ENCODE measurements at places on chromosomes 1 and 21.

DNA sequence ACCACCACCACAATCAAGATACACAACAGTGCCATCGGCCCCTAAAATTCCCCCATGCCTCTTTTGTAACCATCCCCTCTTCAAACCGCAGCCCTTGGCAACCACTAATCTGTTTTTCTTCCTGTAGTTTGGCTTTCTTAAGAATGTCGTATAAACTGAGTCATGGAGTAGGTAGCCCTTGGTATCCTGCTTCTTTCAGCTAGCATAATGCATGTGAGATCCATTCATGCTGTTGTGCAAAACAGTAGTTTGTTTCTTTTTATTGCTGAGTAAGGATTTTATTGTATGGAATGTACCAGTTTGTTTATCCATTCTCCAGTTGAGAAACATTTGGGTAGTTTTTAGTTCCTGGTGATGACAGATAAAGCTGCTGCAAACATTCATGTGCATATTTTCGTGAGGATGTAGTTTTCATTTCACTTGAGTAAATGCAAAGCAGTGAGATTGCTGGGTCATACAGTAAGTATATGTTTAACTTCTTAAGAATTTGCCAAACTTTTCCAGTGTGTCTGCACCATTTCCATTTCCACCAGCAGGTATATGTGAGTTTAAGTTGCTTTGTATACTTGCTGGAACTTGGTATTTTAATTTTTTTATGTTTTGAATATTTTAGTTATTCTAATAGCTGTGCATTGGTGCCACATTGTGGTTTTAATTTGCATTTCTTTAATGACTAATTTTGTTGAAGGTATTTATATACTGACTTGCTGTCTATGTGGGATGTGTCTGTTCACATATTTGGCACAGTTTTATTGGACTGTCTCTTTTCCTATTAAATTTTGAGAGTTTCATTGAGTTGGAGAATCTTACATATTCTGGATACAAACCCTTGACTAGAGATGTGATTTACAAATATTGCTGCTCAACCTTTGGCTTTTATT is 148.4 kb upstream of the MAP1LC3C start:
- no peak for DNase-seq

DNA sequence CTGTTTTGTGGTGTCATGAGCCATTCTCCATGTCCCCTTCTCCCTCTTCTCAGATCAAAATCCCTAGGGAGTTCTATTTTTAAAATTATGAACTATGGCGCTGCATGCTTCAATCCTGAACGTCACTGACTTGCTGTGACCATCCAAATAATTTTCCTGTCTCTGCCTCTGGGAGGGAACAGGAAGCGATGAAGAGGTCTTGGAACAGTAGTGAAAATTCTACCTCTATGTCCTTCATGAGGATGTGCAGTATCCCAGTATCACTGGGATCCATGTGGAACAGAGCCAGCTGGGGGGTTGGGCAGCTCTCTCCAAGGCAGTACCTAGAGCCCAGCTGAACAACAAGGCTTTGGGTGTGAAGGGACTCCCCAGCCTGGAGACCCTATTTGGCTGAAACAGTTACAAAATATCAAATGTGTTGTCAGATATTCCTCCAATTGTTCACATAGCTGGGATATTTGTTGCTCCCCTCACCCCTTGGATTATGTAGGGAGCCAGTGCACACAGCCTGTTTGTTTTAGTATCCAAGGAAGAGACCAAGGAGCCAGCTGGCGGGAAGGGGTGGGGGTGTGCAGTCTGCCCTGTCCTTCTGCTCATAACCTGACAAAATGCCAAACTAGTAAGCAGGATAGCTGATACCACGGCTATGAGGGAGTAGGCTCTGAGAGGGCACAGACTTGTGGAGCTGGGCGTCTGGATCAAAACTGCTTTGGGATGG is 7.6 kb downstream of the DCLRE1B start:
- no peak for DNase-seq

DNA sequence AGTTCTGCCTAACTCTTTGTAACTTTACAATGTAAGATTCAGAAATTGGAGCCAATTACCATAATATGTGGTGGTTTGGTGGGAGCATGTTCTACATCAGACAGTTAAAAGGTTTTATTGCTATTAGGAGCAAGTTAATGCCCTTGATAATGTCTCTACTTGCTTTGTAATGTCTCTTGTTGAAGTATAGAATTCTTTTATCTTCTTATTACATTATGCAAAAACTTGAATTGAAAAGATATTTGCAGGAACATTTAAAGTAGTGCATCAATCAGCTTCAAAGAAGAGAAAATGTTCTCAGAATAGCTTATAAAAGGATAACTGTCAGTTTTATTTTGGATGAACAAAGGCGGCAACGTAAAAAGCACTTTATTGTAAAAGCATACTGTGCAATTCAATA is 77.8 kb downstream of the RWDD3 start:
- no peak for DNase-seq

- peak; percentile 18 for DNase-seq
These were observed 254.4 kb upstream of the GJB5 start for GRCh38 chr1:34500451-34500850.

DNA sequence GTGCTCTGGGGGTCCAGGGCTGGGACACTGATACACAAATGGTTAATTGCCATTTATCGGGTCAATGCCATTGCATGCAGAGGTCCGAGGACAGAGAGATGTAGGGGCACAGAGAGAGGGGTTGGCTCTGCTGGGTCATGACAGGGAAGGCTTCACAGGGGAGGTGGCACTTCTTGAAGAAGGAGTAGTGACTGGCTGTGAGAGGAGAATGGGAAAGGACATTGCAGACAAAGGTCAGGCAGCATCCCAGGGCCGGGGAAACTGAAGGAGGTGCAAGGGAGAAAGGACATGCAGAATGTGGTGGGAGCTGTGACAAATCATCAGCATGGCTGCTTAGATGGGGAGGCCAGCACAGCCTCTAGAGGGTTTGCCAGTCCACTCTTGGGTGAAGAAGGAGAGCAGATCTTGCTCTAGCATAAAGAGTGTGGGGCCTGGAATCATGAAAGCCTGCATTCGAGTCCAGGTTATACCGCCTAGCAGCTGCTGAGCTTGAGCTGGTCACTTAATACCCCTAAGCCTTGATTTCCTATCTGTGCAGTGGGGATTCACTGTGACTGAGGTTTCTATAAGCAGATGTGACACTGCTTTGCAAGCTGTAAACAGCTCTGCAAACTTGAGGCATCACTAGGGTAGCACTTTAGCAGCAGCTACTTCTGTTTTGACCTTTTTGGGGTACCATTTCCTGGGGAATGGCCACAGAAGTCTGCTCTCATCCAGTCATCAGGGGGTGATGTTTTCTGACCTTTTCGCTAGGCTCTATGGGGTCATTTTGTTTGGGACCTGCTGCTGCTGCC is 59.2 kb upstream of the EPS8L3 start:
- no peak for DNase-seq

DNA sequence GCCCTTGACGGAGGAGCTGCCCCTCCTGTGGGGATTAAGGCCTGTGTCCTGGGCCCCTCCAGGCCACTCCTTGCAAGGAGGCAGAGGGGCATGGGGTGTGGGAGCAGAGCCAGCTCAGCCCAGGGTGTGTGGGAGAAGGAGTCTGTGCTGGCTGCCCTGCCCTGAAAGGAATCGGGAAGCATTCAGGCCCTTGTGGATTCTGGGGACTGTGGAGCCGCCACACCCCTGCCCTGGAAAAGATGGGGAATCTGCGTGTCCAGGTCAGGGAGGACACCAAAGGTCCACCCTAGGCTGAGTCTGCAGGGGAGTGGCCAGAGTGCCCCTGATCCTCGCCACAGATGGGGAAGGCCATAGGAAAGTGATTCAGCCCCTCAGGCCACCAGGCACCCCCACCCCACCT is 16.5 kb upstream of the PRDM16 start:
- no peak for DNase-seq

GRCh38 chr1:81731989-81732388 is 68.7 kb upstream of the ADGRL2 start:
- DNase-seq, result no peak

- DNase-seq, result no peak
These were observed 28.9 kb upstream of the APP start for GRCh38 chr21:26199456-26199855.

- no peak for DNase-seq
These were observed 22.0 kb upstream of the CHIT1 start for GRCh38 chr1:203251466-203251865.

DNA sequence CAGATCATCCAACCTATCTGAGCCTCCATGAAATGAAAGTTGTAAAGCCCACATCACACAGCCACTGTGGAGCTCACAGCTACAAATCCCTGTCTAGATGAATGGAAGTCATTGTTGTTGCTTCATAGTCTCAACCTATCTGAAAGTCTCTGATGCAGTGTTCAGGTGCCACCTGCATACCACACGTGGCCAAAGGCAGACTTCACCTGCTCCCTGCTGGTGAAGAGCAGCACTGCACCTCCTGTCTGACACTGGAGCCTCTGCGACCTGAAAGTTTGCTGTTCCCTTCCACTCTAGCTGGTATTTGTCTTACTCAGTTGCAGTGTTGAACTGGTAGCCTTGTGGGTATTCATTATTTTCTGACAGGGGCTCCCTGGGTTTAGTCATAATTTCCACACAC is 18.4 kb downstream of the LORICRIN start:
- peak; percentile 63 for DNase-seq

- DNase-seq, result peak; percentile 18
These were observed 20.4 kb upstream of the ACTRT2 start for GRCh38 chr1:3000671-3001470.

- DNase-seq, result no peak
These were observed 6.1 kb downstream of the TFF3 start for GRCh38 chr21:42308914-42309752.

GRCh38 chr1:19720973-19721372 is 56.3 kb downstream of the HTR6 start:
- no peak for DNase-seq

DNA sequence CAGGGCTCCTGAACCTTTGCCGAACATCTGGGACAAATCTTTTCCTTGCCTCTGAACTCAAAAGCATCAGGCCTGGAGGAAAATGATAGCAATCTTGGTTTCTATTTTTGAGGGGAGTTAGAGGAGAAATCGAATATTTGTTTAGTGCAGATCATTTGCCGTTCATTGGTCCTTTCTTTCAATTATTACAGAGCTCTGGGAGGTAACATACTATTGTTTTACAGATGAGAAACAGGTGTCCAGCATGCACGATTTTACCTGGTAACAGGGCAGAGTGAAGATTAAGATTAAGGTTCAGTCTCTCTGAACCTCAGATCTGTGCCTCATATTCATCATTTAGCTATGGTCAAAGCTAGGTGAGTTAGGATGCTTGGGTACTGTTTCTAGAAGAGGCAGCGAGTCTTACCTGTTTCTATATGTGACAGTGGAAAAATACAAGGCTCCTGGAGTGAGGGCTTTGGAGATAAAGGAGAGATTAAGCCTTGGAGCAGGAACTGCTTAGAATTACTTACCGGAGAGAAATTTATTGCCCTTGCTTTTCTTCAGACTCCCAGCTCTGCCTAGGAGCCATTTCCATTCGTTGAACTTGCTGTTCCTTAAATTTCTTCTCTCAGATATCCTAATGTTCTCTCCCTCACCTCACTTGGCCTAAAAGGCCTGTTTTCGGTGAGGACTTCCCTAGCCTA is 1.4 kb downstream of the PRCC start:
- no peak for DNase-seq

- DNase-seq, result peak; percentile 6
These were observed 27.5 kb downstream of the OVGP1 start for GRCh38 chr1:111399792-111400610.
